ENCODE measurements at places on chromosomes 1 and 21.

DNA sequence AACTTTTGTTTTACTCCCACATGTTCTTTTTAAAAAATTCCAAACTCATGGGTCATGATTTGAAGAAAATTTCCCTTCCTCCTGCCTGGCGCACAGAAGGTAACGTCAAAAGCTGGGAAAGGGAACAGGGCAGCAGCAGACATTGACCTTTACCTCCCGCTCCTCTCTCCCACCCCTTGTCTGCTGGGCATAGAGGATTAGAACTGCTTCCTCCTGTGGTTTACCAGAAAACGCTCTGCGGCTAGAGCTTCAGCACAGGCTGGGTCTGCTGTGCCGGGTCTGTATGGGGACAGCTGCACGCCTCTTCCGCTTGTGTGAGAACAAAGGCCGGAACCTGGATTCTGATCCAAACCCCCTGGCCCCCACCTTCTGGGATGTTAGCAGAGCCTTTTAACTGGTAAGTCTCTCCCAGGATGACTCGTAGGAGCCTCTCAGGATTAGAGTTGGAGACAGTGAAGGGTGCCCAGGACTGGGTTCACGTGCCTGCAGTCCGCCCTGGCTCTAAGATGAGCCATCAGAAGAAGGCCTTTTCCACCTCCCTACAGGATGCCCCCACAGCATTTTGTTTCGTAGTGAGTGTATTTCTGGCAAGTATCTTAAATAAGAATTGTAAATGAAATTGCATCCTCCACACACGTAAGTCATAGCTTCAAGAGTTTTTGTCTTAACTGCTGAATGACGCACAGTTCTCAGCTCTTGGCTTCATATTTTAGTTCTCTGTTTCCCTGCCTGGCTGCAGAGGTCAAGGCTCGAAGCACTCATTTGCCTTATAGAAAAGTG lies 5.2 kb downstream of the H6PD start:
- DNase-seq: no peak

DNA sequence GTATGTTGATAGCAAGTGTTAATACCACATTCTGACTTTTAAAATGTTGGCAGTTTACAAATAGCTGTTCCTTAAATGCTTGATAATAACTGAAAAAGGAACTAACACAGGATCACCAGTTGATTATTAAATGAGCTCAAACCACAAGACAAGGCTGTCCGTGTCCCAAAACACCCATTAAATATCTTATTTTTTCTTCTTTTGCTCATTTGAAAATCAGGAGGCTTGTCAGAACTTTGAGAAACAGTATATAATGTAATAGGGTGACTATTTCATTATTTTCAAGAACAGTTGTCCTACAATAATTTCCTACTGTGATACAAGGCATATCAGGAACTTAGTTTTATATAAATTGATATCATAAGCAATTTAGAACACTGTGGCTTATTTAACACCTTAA lies 2.7 kb downstream of the CDKN2C start:
- DNase-seq: no peak

- DNase-seq: no peak
Measured at GRCh38 chr1:167922611-167923074, 8.7 kb upstream of the ADCY10 start.

DNA sequence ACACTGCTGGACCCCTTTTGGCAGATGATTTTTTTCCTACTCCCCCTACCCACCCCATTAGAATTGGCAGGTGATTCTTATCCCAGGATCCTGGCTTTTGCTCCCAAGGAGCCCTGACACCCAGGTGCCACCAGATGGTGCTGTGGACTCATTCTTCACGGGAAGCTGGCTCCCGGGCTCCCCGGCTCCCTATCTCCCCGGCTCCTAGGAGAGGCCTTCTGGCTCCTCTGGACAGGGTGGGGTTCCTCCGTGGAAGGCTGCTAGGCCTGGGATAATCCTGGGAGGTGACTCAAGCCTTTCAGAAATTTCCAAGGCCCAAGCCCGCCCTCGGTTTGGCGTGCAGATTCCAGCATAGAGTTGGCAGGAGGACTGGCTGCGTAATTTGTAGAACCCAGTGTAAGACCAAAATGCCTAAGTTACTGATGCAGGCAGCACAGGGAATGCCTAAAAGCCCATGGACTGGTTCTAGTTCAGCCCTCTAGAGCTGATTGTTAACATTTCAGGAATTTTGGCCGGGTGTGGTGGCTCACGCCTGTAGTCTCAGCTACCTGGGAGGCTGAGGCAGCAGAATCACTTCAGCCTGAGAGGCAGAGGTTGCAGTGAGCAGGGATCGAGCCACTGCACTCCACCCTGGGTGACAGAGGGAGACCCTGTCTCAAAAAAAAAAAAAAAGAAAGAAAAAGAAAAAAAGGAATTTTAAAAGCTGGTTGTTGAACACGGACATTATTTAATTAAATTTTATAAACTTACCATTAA lies 6.8 kb upstream of the BSDC1 start:
- no peak for DNase-seq

DNA sequence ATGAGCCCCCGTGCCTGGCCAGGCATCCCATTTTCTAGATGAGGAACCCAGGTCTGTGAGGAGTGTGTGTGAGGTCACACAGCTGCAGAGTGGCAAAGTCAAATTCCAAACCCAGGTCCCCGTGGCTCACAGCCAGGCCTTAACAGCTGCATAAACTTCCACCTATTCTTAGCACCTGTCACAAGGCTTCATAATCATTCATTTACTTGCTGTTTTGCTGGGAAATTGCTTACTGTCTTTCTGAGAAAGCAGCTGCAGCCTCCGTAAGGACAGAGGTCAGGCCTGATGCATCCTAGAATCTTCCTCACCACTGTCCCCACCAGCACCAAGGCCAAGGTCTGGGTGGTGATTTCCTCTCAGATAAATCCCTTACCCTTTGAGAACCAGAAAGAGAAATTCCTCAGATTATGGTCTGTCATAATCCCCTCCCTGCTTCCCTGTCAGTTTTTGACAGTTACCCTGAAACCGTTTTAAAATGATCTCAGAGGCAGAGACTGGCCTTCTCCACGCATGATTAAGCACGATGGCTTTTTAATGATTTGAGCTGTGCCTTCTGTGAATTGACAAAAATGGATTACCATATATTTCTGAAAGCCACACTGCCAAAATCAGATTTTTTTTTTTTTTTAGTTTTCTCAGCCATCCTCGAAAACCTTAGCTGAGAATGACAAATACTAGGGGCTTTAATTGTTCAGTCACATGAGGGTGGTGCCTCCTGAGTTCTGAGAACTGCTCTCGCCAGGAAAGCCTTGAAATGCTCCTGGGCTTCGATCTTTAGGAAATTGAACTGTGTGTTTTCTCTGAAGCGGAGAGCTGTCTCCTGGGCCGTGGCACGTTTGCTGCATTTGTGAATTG lies 70.0 kb upstream of the SELENON start:
- DNase-seq: no peak

GRCh38 chr1:108054396-108054795 lies 89.4 kb upstream of the VAV3 start:
- no peak for DNase-seq

- DNase-seq: no peak
Measured at GRCh38 chr1:226512076-226512728, 36.4 kb upstream of the STUM start.

- DNase-seq: no peak
Measured at GRCh38 chr1:33327587-33328325, 6.9 kb upstream of the A3GALT2 start.

DNA sequence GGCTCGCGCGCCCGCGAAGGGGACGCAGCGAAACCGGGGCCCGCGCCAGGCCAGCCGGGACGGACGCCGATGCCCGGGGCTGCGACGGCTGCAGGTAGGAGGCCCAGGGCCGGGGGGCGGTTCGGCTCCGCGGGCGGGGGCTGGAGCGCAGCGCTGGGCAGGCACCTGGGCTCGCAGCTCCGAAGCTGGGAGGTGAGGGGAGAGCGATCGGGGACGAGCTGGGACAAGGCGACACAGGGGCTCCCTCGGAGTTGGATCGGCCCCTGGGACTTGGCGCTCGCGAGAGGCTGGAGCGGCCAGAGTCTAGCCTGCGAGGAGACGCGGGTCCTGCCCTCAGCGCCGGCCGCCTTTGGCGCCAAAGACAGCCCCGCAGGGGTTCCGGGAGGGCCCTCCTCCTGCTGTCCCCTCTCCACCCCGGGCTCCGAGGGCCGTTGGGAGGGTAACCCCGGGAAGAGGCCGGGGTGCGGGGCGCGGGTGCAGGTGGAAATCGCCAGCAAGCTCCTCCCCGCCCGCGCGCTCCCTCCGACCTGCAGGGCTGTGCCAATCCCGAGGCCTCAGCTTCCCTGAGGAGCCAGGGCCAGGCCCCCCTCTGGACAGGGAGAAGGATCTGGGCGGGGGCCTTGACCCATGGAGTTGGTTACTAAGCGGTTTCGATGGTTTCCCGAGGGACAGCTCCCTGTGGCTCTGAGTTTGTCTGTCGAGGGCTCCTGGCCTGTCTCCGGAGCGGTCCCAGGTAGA lies 401 bp downstream of the TP73 start:
- no peak for DNase-seq

DNA sequence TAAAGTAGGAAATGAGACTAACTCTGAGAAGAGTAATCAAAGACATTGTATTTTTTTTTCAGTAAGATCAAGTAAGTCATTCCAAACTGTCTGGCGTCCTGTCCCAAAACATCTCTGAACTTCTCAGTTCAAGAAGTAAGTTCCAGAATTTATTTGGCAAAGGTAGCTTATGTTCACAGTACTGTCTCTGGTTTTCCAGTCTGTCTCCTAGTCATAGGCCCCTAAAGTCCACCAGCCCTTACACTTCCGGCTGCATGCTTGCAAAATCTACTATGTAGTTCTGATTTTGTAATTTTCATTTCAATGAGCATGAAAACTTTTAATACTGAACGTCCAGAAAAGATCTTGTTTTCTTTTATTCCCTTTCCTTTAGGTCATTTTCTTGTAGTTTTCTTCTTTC lies 61.4 kb upstream of the S1PR1 start:
- DNase-seq: no peak

DNA sequence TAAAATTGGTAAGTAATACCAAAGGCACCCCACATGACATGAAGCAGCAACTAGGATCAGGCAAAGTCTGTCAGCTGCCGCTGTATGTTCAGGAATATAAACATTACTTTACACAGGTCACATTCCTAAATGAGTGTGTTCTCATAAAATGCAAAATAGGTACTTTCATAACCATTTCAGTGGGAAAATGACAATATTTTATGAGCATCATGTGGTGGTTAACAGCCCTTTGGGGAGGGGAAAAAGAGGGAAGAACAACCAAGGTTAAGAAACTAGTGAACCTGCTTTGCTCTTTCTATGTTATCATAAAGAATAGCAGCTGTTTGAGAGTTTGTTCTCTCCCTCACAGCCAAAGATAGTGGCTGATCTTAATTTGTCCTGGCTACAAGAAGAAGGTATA lies 105.4 kb upstream of the LBR start:
- DNase-seq: no peak

DNA sequence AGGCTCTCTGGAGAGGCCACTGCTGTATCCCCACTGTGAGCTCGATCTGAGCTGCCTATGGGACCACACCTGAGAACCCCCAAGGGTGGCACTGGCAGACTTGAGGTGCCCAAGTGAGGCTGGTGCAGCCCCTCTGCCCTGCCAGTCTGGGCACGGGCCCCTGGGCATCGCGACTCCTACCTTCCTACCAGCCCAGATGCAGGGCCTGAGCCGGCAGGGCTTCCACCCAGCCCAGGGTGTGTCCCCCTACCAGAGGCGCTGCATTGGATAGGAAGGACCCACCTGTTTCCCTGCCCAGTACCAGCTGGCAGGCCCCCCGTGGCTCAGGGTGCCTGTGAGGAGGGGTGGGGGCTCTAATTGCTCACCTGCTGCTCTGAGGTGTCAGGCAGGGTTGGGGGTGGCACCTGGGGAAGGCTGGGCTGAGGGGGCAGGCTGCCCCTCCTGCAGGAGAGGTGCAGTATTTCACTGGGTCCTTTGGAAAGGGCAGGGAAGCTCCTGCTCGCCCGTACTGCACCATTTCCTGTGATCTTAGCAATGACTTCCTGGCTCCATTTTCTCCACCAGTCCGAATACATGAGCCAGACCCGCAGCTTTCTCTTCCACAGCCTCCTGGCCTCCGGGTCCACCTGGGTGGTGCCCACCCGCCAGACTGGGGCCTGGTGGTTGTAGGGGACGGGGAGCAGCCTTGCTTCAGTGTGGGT lies 11.8 kb downstream of the TP73 start:
- no peak for DNase-seq

GRCh38 chr1:5577255-5578040 lies 414.8 kb downstream of the NPHP4 start:
- DNase-seq: no peak

GRCh38 chr1:38624336-38625039 lies 235.1 kb downstream of the RRAGC start:
- DNase-seq: no peak

- DNase-seq: no peak
Measured at GRCh38 chr1:158188611-158189010, 7.9 kb downstream of the CD1D start.

DNA sequence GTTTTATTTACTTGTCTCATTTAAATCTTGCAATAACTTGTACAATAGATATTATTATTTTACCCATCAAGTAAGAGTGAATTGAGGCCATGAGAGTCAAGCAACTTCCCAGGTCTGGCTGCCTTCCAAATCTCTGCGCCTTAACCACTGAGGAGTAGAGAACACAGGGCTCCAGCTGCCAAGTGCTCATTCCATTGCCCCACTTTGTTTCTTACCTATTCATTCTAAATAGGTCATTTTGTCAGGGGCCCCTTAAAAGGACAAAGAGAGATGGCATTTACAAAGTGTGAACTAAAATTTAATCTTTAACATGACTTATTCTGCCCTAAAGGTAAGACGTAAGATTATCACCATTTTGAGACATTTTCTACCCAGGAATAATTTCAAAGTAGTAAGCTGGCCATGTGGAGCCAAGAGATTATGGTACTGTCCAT lies 3.5 kb downstream of the PPP1R15B start:
- no peak for DNase-seq

DNA sequence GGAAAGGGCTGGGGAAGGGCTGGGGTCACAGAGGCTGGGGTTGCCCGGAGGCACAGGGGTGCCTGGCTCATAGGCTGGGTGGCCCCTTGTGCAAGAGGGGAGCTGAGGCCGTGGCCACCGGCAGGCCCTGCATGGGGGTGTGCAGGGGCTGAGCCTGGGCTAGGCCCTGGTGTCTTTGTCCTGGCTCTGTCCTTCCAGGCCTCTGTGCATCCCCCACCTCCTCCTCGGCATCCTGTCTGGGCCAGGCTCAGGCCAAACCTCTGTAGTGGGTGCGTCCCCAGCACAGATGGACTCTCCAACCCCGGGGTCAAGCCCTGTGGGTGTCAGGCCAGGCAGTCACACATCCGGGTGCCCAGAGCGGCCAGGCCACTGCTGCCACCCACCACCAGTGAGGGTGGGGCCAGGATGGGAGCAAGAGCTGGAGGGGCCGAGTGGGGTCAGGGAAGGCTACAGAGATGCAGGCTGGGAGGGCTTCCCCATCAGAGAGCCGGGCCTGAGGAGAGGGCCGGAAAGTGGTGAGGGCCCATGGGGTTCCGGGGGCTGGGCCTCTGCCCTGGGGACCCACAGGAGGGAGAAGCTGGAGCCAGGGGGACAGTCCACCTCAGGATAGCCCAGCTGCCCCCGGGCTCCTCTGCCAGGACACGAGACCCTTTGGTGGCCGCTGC lies 19.4 kb downstream of the PANK4 start:
- DNase-seq: no peak

DNA sequence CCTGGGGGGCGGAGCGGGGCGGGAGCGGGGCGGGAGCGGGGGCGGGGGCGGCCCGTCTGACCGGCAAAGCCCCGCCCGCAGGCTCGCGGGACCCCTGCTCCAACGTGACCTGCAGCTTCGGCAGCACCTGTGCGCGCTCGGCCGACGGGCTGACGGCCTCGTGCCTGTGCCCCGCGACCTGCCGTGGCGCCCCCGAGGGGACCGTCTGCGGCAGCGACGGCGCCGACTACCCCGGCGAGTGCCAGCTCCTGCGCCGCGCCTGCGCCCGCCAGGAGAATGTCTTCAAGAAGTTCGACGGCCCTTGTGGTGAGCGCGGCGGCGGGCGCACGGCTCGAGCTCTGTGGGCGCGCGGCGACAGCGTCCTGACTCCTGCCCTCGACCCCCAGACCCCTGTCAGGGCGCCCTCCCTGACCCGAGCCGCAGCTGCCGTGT lies 21.2 kb downstream of the AGRN start:
- DNase-seq: no peak

All from SIG-M5 (cell line).